CD4-positive, alpha-beta memory T cell (primary cell): ENCODE measurements at places on chromosomes 2 and 18.

- DNase-seq: no peak
These were observed 246.5 kb downstream of the GALR1 start for GRCh38 chr18:77495982-77496690.

GRCh38 chr18:54251606-54252390, 17.5 kb upstream of the POLI start:
- DNase-seq: no peak

DNA sequence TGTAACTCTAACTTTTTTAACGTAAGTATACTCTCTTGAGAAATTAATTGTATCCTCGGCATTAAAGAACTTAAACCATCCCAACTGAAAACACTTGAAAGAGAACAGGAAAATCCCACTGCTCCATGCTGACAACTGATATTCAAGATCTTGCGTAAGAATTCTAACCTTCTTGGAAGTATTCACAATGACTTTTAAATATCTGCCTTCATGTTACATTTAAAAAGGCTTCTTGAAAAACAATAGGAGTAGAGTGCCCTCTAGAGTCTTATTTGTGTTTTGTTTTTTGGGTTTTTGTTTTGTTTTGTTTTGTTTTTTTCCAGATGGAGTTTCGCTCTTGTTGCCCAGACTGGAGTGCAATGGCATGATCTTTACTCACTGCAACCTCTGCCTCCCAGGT, 65.4 kb upstream of the DNAJC10 start:
- peak; percentile 27 for DNase-seq

GRCh38 chr18:36149514-36150289, 20.0 kb downstream of the ELP2 start:
- no peak for DNase-seq

- DNase-seq: no peak
These were observed 199.9 kb downstream of the ACTR3 start for GRCh38 chr2:114089636-114090319.

- DNase-seq: no peak
These were observed 43.1 kb downstream of the HPCAL1 start for GRCh38 chr2:10345813-10346212.

GRCh38 chr18:59358414-59358711, 702 bp downstream of the LMAN1 start:
- DNase-seq: no peak

DNA sequence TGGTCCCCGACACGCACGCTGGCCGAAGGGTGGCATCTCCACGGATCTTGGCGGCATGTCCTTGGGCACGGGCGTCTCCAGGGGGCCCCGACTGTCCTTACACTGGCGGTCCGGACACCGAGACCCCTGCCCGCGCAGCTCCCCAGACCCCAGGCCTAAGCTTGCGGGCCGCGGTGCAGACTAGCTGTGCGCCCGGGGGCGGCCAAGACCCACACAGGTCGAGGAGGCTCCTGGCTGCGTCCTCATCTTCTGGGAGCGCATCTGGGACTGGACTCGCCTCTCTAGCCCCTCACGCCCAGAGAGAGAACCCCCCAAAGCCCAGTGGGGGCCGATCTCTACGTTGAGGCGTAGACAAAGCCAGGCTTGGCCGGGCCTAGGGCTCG, 475 bp upstream of the TWIST2 start:
- no peak for DNase-seq

GRCh38 chr2:239223310-239224198, 177.3 kb downstream of the HDAC4 start:
- no peak for DNase-seq

- DNase-seq: no peak
These were observed 68.9 kb downstream of the PRPF40A start for GRCh38 chr2:152648336-152648735.

- DNase-seq: no peak
These were observed 34.7 kb downstream of the ST6GAL2 start for GRCh38 chr2:106851087-106851874.
